ENCODE measurements at places on chromosomes 7 and 10.

DNA sequence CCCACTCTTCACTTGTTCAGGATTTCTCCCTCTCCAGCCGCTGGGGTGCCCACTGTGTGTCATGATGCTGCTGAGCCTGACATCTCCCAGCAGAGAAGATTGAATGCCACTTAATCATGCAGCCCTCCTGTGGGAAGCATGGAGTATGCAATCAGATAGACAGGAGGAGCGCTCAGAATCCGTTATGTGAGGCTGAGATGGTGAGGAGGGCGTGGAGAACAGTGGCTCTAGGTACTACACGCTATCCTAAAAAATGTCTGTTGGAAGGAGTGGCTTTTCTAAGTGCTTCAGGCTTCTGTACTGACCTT is 334.3 kb downstream of the LRMDA start:
- no peak for DNase-seq

DNA sequence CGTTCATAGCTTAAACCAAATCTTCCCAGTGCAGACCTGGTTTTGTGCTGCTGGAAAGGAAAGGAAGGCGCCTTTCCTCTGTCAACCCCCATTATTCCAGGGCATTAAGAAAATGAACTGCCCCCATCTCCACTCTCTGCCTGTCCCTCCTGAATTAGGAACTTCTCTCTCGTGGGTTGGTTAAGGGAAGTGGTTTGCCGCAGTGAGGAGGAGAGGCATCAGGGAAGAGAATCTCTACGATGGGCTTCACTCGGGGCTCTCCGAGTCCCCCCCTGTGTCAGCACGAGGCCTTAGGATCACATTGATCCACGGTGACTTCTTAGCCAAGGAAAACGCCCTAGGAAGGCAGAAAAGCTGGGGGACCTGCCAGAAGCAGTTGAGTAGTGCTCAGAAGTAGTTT is 53.9 kb upstream of the LYZL2 start:
- DNase-seq, result no peak

DNA sequence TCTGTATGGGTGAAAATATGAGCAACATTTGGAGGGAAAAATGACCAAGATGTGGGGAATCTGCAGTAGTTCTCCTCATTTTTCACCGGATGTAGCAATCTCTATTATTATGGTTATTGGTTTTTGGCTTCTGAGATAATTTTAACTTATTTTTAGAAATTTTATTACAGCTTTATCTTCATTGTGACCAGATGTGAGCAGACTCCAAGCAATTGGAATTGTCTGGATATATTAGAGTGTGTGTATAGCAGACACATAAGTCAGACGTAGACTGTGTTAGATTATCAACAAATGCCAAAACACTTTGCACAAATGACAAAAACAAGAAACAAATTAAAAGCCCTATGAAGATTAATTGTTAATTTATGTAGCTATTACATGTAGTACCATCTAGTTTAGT is 249.1 kb downstream of the DNAJB9 start:
- no peak for DNase-seq

- DNase-seq, result no peak
Measured at GRCh38 chr10:61286686-61287085, 166.5 kb downstream of the TMEM26 start.

GRCh38 chr10:121990015-121990677 is 1.2 kb downstream of the TACC2 start:
- no peak for DNase-seq
